GM12878 (cell line): ENCODE measurements at places on chromosomes 1 and 21.

DNA sequence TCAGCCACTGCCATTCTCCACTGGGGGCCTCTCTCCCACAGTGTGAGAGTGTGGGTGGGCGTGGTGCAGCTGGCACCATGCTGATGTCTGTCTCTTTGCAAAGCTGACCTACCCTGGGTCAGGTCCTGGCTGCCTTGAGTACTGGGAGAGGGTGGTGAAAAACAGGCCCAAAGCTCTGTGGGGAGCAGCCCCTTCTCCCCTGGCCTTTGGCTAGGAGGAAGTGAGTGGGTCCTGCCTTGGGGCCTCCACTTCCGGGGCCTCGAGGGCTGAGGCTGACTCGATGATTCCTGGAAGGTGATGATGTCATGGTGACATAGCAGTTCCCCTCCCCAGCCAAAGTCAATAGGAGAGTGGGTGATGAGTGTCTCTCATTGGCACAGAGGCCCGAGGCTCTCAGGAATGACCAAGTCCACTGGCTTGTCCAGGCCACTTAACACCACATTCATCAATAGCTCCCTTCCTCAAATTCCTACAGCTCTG lies 53.0 kb downstream of the IER5 start:
- no peak for DNase-seq

GRCh38 chr21:44835647-44835973 lies 17.7 kb upstream of the SUMO3 start:
- DNase-seq: no peak

- no peak for DNase-seq
These were observed 145.7 kb upstream of the PKN2 start for GRCh38 chr1:88538222-88538899.

DNA sequence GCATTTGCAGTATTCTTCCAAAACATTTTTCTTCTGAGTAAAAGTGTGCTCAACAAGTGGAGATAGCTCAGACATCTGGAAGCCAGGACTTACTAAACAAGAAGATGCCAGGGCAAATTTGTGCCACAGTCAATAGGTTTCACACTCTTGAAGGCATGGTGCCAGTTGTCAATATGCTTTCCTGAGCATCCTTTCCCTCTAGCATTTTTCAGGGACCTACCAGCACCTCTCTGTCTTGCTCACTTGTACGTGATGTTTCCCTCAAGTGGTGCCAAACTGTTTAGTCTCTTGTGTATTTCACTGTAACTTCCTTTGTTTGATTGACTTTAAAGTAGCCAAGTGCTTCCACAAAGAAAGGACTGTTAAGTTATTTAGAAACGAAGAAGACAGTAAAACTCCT lies 194.0 kb upstream of the SGIP1 start:
- DNase-seq: no peak

- no peak for DNase-seq
These were observed 1902.3 kb downstream of the NCAM2 start for GRCh38 chr21:22900490-22900889.

GRCh38 chr1:204819495-204819894 lies 51.2 kb upstream of the NFASC start:
- DNase-seq: no peak

DNA sequence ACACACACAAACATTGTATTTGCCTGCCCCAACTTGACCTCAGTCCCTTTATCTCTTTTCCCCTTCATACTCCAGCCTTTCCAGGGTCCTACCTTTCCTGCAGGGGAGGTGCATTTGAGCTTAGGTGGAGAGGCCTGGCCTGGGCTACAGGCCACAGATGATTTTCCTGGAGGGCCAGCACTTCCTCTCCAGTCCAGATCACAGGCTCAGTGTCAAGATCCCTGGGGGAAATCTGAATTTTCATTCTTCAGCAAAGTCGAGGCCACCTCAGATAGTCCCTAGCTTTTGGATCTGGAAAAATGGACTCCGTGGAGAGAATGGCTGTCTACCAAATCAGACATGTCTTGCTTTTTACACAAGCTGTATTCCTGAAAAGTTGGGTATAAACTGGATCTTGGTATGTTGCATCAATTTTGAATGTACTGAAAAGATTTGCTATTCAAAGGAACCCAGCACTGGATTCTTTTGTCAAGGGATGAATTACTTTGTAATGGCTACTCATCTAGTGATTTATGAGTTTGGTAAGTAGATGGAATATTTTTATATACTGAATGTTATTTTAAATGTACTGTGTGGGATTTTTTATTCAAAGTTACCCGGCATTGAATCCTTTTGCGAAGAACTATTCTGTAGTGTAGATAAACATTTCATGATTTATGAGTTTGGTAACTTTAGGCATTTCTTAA lies 78.7 kb downstream of the DDR2 start:
- no peak for DNase-seq

DNA sequence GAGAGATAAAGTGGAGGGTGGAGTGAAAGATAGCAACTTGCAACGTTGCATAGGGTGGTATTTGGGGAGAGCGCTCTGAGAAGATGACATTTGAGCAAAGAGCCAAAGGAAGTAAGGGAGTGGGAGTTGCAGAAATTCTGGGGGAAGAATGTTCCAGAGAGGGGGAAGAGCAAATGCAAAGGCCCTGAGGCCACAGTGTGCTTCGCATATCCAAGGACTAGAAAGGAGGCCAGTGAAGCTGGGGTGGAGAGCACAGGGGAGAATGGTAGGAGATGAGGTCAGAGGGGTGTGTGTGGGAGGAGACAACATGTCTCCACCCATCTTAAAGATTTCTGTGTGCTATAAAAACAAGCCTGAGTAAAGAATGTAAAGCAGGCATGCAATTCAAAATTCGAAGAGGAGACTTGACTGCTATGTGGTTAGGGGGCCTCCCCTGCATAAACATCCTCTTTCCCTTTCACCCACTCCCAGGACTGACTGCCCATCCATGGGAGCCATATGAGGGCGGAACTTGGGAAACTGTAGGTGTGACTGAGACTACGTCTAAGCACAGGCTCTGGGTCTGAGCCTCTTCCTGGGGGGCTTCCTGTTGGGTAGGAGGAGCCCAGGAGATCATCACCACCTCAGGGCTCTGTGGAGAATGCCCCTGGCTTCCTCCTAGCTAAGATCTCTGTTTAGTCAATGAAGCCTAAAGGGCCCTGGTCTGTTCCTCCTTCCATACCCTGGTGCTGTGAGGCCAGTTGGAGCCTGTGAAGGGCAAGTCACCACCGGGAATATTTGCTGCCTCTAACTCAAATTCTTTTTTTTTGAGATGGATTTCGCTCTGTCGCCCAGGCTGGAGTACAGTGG lies 2.9 kb upstream of the CLIC4 start:
- no peak for DNase-seq

GRCh38 chr1:18957136-18957521 lies 653 bp upstream of the IFFO2 start:
- no peak for DNase-seq

GRCh38 chr1:222240536-222241181 lies 307.2 kb downstream of the HHIPL2 start:
- no peak for DNase-seq

- no peak for DNase-seq
These were observed 3.6 kb upstream of the SERBP1 start for GRCh38 chr1:67433837-67434236.

- DNase-seq: no peak
These were observed at the start of gene CLCA2 for GRCh38 chr1:86423873-86424272. Gene CLCA2, plus strand, starts transcription at chr1:86424171. Its CDS starts 77 bp downstream, at chr1:86424248.

- no peak for DNase-seq
These were observed 48.8 kb downstream of the ATP5PO start for GRCh38 chr21:33866826-33867225.

- DNase-seq: no peak
These were observed 207.4 kb upstream of the RUNX1 start for GRCh38 chr21:35256468-35256988.

DNA sequence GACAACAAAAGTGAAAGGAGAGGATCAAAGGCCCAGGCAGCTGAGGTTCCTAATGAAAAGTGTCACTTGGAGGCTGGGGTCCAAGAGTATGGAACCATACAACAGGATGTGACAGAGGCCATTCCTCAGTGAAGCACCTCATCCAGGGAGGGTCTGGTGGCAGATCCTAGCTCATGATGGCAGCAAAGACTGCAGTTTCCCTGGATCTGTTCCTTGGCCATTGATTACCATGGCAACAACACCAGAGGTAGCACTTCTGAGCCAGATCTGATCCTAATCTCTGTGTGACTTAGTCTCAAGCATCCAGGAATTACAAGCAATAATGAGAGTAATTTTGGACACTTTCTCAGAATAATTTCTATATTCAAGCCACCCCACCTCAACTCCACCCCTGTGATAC lies 12.9 kb downstream of the FAM177B start:
- DNase-seq: no peak

GRCh38 chr1:202642619-202643291 lies 67.5 kb downstream of the SYT2 start:
- no peak for DNase-seq

DNA sequence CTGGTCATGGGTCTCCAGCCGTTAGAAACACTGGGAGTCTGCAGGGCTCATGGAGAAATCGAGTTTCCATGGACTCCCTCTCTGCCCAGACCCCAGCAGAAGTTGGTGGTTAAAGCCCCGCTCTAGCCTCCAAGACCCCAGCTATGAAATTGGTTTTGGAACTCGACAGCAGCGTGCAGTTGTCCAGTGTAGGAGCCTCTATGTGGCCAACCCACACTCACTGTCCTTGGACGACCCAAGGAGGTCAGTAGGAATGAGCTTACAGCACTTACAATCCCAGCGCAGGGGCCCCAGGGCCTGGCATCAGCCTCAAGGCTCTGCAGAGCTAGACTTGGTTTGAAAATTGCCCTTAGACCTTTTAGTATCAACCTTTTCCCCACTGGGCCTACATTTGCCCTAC lies 3.2 kb upstream of the PRDM16 start:
- DNase-seq: no peak

DNA sequence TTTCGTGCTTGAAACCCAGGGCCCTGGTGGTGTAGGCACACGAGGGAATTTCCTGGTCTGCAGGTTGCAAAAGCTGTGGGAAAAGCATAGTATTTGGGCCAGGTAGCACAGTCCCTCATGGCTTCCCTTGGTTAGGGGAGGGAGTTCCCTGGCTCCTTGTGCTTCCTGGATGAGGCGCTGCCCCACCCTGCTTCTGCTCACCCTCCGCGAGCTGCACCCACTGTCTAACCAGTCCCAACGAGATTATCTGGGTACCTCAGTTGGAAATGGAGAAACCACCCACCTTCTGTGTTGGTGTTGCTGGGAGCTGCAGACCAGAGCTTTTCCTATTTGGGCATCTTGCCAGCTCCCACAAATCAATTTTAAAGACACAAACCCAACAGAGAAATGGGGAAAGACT lies 183.0 kb downstream of the PHTF1 start:
- DNase-seq: no peak

GRCh38 chr1:59422921-59423575 lies 126.2 kb downstream of the FGGY start:
- no peak for DNase-seq

GRCh38 chr1:24708938-24709337 lies 36.3 kb upstream of the CLIC4 start:
- DNase-seq: no peak

DNA sequence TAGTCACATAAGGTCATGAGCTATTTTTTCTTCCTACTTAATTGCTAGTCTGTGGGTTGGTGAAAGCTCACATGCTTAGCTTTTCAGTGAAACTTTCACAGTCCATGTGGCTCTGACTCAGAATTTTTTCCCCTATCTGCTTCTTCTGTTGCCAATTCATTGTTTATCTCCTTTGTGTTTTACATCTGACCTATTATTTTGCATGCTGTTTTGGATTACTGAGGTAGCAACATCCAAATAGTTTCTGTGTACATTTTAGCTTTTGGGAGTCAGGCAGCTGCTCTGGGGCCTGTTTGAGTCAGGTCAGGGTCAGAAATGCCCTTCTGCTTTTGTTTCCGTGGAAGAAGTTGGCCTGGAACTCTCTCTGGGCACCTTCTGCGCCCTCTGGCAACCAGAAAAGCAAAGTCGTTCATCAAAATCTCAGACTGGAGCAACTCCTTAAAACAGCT lies 40.0 kb downstream of the ROR1 start:
- no peak for DNase-seq

DNA sequence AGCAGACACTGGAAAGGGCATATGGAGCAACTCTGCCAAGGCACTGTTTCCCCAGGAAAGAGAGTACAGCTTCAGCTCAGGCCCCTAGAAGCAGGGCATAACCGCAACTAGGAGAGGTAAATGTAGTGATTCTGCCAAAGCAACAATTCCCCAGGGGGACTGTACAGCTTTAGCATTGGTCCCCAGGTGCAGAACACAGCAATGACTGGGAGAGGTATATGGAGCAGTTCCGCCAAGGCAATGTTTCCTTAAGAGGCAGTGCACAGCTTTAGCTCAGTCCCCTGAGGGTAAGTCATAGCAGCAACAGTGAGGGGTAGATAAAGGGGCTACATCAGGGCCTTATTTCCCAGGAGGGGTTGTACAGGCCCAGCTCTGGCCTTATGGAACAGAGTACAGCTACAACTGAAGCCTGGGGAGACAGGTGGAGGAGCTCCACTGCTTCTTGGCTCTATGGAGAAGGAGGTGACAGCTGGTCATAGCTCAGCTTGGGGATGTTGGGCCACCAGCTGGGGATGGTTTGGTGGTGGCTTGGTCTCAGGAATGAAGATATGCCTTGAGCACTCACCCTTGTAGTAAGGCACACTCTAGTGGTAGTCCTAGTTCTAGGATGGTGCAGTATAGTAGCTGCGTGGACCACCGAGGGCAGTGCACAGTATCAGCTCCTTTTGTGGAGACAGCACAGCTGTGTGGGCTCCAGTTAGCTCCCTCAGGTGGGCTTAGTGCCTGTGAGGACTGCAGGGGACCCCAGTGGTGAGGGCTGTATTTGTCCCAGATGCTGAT lies 582.7 kb downstream of the PTPRC start:
- DNase-seq: no peak

DNA sequence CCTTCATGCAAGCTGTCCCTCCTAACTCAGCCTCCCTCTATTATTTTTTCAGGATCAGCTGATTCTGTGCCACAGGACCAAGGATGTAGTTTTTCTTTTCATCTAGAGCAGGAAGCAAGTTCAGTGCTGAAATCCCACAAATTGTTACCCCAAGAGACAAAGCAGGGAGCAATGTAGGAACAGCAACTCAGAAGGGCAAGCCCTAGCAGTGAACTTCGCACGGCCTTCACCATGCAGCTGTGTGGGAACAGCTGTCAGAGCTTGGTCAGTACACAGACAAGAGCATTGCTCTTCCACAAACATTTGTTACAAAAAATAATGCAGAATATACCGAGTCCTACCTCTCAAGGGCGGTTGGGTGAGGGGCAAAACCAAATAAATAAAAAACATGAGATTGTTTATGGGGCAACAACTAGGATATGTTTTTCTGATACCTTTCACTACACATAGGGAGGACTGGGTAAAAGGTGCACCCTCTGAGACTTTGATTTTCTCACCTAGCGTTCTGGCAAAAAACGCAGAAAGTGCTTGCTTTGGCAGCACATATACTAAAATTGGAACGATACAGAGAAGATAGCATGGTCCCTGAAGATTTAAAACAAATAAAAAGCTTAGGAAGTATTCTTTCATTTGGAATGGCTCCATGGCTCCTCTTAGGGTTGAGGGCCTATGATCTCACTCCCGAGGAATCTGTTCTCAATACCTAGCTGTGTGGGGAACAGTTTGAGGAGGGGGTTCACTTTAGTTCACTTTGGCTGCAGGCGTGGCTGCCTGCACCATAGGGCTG lies 37.1 kb upstream of the ANGPTL7 start:
- DNase-seq: no peak
